ENCODE measurements at places on chromosomes 3 and 15. TPM values are rescaled to one million over a fixed set of nuclear protein-coding genes. Genes with fewer than 3 reads are reported as not detected.
A peak's percentile ranks its signal among the peaks of the same experiment; 100 is the strongest.

The NANOGP8 gene
- 0.44 TPM for total RNA-seq

The LYSMD4 gene
- 9.4 TPM for total RNA-seq

The PLA1A gene
- total RNA-seq = 0.92 TPM

The DNAH1 gene
- total RNA-seq = 1.6 TPM

The VIPR1 gene
- 3.9 TPM for total RNA-seq

The GOLGA6B gene
- not detected for total RNA-seq

The CCDC50 gene
- total RNA-seq = 18.7 TPM

The WDR72 gene
- 0.76 TPM for total RNA-seq

The ADAMTS7 gene
- 0.48 TPM for total RNA-seq

The ZKSCAN7 gene
- total RNA-seq = 0.76 TPM

The ALPK3 gene
- 5.5 TPM for total RNA-seq

The ZNF774 gene
- 2.4 TPM for total RNA-seq

GRCh38 chr3:150439657-150440056, 31.6 kb downstream of the TSC22D2 start:
- ATAC-seq = no peak

DNA sequence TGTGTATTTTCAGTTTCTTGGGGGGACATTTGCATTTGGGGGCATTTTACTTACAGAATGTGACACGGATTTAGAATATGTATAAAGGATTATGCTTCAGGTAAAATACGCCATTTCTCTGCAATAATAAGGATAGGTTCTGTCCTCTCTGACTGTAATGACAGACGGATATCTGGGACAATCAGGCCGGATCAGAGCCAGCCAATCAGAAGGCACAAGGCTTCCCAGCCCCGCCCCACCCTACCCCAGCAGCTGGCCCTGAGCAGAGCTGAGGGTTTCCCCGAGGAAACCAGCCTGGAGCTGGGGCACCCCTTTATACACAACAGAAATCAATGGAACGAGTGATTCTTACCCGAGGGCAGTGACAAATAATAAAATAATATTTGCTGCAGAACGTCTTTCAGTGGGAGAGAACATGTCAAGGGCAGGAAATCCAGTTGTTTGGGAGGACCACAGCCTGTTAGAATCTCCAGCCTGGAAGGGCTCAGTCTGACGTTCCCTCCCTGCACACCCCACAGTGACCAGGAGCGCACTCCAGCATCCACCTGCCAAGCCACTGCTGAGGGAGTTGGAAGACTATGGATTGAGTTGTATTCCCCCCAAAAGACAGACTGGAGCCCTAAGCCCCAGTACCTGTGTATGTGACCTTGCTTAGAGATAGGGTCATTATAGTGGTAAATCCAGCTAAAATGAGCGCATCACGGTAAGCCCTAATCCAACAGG, 30.3 kb upstream of the SEC13 start:
- ATAC-seq = no peak

DNA sequence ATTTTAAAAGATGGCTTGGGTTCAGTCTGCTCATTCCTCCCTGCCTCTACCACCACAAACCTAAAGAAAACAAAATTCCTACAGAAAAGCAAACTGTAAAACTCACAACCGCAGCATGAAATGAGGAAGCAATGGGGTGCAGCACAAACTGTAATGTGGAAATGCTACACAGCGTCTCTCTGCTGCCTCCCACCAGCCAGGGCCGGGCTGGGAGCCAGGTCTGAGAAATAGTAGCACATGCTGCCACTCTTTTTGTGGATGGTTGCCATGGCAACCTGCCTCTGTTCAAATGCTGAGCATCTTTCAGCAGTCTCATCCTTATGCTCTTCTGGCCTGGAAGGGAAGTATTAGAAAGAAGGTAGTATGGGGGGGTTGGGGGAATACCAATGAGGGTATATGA, 55.4 kb downstream of the EOMES start:
- peak; percentile 40 for ATAC-seq

DNA sequence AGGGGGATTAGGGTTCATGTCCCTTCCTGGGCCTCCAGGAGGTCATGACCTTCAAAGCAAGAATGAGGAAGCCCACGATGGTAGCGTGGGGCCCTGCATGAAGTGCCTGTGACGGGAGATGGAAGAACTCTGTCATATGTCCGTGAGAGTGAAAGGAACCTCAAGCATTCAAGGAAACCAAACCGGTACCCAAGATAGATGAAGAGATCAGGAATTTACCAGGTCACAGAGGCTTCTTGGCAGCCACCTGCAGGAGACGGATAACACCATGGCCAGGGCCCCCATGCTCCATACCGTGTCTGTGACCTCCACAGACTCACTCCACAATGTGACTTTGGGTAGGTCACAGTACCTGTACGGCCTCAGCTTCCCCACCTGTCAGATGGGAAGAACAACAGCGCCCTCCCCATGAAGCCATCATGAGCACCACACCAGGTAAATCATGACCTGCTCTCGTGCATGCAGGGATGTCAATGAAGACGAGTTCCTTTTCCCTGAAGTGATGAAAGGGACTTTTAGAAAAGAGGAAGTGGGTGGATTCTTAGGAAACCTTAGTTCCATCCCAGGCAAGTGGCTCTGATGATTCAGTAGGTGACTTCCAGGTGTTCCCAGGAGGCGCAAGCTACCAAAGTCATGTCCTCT, 23.3 kb upstream of the CYP11A1 start:
- no peak for ATAC-seq

DNA sequence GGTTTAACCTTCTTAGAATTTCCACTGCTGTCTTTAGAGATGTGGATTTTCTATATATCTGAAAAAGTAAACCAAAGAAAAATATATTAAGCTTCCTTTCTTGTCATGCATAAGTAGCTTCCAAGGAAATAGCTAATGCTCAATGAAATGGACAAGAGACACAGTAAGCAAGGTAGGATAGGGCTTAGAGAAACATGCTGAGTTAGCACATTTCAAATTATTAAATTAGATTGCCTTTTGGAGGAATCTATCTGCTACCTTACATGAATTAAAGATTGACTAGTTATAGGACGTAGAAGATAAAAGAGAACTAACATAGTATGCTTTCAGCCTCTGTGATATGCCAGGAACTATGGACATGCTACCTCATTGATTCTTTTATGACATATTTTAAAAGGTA, 824.6 kb downstream of the TUSC7 start:
- ATAC-seq = no peak

DNA sequence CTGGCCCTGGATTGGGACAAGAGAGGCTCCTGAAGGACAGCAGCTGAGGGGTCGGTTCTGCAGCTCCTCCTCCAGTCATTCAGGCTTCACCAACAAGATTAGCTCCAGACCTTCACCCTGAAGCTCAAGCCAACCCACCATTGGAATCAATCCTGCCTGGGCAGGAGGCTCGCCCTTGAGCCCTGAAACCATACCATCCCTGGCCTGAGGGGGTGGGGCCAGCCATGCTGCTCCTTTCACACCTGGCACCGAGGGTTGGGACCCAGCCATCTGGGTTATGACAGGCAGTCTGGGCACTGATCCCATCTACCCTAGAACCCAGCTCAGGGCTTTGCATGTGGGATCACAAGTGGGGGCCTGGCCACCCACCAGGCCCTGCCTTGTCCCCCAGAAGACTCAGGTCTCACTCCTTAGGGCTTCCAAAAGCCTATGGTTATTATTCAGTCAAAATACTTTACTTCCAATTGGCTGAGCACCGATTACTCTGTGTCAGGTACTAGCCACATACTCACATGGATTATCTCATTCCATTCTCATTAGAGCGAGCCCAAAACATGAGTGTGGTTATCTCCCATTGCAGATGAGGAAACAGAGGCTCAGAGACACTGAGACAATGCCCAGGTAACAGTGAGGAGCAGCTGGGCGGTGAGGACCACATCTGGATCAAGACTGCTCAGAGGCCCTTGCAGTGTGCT, 3.1 kb downstream of the ABHD14B start:
- ATAC-seq = no peak

DNA sequence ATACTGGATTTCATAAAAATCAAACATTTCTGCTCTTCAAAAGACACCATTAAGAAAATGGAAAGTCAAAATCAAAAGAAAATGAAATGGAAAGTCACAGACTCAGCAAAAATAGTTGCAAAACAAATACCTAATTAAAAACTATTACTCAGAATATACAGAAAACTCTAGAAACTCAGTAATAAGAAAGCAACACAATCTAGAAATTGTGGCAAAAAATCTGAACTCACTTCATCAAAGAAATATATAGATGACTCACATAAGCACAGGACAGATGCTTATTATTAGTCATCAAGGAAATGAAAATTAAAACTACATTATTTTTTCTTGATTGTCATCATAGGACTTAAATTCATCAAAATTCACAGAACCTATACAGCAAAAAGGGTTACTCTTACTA, 430.0 kb downstream of the SHQ1 start:
- no peak for ATAC-seq

- ATAC-seq = no peak
Observed at GRCh38 chr3:30602946-30603345, 3.5 kb upstream of the TGFBR2 start.

All from esophagus mucosa (tissue), 1 donor.